ENCODE measurements at places on chromosomes 3 and 15. TPM values are rescaled to one million over a fixed set of nuclear protein-coding genes. Genes with fewer than 3 reads are reported as not detected.
A peak's percentile ranks its signal among the peaks of the same experiment; 100 is the strongest.

Gene IL17RD
- polyA plus RNA-seq = not detected

Gene AADACL2
- not detected for polyA plus RNA-seq

GRCh38 chr15:35458176-35458856 is 87.6 kb downstream of the DPH6 start:
- H3K36me3 ChIP-seq = no peaks in the 10 kb centered on the region
- no peaks in the 10 kb centered on the region for H3K4me1 ChIP-seq
- H3K27me3 ChIP-seq = no peaks in the 10 kb centered on the region
- DNase-seq = no peak
- H3K4me3 ChIP-seq = no peak overlapping the region

- H3K4me3 ChIP-seq = no peak overlapping the region
- no peaks in the 10 kb centered on the region for H3K36me3 ChIP-seq
- DNase-seq = no peak
- H3K4me1 ChIP-seq = peaks cover 24% of the 10 kb centered on the region
- H3K27ac ChIP-seq = no peak overlapping the region
- peaks cover 93% of the 10 kb centered on the region for H3K27me3 ChIP-seq
These were observed 2.5 kb upstream of the ACAN start for GRCh38 chr15:88800738-88801137.

DNA sequence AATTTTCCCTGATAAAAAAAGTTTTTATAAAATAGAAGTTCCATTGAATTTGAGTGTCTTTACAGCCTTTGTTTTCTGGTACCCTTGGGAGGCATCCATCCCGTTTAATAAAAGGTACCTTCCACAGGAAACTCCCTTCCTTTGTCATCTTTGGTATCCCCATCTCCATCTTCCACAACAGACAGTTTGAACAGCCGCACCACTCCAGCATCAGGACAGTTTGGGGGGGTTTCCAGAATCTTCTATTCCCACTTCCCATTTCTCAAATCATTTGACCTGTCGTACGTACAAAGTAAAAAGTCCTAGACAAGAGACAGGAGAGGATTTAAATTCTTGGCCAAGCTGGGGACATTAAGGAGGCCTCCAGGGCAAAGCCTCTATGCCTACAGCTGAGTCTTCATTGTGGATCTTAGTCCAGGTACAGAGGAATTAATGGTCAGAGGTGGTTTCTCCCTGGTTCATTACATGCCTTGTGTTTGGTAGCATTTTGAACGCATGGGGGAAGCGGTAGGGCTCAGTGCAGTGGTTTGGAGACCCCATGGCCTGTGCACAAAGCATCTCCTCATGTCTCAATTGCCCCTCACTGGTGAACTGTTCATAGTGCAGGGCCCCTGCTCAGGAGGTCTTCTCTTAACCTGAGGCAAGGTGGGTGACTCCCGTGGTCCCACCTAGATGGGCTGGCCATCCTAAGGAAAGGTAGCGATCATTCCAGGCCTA is 19.4 kb upstream of the BCL2A1 start:
- no peak for DNase-seq
- peak overlapping the region; percentile 36 for H3K27ac ChIP-seq
- H3K36me3 ChIP-seq = no peaks in the 10 kb centered on the region
- H3K4me3 ChIP-seq = no peak overlapping the region

DNA sequence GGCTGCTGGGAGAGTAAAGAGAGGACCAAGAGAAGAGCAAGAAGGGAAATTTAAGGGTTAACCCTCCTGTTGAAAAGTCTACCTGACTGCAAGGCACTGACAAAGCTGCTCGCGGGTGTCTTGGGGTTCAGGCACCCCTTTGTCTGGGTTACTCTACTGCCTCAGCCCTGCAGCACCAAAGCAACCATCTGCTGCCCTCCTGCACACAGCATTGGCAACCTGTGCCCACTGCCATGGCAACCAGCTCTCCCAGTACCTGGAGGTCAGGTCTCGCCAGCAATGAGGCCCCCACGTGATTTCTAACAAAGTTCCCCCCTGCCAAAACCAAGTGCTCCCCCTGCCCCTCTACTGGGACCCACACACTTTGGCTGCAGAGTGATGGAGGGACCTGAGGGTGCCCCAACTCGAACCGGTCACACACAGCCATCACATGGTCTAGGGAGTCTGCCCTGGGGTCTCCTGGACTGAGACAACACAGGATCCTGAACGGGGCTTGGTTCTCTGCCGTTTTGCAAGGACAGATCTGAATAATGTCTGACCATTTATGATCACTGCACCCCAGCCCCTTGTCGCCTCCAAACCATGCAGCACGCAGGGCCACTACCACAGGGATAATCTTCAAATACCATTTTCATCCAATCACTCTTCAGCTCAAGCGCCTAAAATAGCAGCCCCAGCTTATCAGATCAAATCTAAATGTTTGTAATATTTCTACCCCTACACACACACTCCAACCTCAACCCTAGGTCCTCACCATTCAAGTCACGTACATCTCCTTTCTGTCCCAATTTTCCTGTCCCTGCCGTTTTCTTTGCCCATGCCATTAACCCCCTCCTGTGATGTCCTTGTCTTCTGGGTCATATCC is 50.7 kb downstream of the ADCY5 start:
- no peak overlapping the region for H3K4me3 ChIP-seq
- DNase-seq = no peak
- no peaks in the 10 kb centered on the region for H3K36me3 ChIP-seq
- H3K4me1 ChIP-seq = no peaks in the 10 kb centered on the region
- peaks cover 45% of the 10 kb centered on the region for H3K27me3 ChIP-seq
- no peak overlapping the region for H3K27ac ChIP-seq
